Stimulated activated CD4-positive, alpha-beta T cell treated with anti-CD3 and anti-CD28 coated beads, Interleukin-4, amount 100 ng/mL, for 4 hours (primary cell): ENCODE measurements at places on chromosomes 5 and 9.

GRCh38 chr5:154421868-154422267 lies 23.9 kb upstream of the SAP30L start:
- no peak for DNase-seq

DNA sequence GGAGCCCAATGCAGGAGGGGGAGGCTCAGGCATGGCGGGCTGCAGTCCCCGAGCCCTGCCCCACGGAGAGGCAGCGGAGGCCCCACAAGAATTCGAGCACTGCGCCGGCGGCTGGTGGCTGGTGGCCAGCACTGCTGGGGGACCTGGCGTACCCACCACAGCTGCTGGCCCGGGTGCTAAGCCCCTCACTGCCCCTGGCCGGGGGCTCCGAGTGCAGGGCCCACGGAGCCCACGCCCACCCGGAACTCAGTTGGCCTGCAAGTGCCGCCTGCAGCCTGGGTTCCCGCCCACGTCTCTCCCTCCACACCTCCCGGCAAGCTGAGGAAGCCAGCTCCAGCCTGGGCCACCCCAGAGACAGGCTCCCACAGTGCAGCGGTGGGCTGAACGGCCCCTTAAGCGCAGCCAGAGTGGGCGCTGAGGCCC lies 780.3 kb downstream of the DTWD2 start:
- DNase-seq, result no peak

DNA sequence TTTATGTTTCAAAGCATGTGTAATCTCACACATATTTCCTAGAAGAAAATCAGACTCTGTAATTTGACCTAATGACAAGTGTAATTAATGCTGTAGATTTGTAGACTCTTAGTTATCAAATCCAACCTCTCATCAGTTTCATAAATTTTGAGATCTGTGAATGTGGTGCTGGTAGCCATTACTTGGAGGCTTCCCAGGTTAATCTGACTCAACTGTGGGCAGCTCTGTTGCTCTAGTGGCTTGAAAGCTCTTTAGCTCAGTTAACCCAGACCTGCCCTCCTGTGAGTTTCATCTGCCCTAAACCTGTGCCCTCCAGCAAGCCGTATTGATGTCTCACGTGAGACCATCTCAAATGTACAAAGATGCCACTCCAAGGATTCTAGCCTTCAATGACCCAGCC lies 323.4 kb downstream of the FBXL7 start:
- DNase-seq, result no peak

DNA sequence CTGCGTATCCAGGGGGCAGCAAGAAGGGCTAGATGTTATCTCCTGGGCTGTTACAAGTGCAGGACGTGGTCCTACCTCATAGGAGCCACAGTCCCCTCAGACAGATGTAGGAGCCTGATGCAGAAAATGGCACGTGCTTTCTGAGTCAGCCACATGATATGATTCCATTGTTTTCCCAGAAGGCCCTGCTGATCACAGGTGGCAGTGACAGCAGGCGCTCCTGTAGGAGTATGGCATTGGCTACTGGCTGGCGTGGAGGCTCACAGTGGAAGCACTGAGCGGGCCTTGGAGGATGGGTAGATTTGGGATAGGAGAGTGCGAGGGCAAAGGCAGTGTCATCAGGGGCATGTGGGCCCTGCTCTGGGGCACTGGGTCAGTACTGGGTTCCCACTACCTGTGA lies 21.9 kb downstream of the USP20 start:
- DNase-seq, result no peak

GRCh38 chr5:110757118-110757729 lies 18.4 kb downstream of the SLC25A46 start:
- no peak for DNase-seq

GRCh38 chr5:175471628-175472027 lies 6.7 kb upstream of the SFXN1 start:
- no peak for DNase-seq

DNA sequence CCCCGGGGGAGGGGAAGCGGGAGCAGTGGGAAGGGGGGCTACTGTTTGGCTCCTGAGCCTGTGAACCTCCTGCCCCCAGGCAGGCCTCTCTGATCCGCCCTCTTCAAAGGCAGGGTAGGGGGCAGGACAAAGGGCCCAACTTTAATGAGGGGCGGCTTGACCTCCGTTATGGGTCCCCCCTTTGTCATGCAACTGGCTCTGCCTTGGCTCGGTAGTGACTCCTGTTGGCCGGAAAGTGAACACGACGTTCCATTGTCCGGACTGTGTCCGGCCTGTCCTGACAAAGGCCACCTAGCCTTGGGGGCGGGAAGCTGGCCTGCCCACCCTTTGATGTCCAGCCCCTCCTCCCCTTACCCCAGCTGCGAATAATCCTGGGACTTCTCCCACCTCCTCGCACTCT lies 1.3 kb downstream of the CDX1 start:
- DNase-seq, result no peak

- DNase-seq, result no peak
Observed at GRCh38 chr5:102223542-102224477, 72.3 kb downstream of the SLCO4C1 start.

DNA sequence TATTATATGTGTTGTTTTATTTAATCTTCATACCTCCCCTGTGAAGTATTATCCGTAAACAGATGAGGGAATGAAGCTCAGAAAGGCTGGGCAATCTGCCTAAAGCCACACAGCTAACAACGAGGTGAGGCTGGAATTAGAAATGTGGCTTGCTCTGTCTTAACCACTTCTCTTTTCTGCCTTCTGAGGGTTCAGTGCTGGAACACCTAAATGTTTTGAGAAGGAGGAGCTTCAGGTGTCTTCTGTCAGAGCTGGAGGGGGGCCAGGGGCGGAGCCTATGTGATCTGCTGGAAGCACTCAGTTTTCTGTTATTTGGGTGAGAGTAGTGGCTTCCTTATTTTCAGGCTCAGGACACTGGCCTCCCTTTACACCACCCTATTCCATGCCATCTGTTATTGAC lies 35.0 kb upstream of the ARAP3 start:
- DNase-seq, result no peak

GRCh38 chr5:147743678-147744374 lies 38.7 kb downstream of the JAKMIP2 start:
- no peak for DNase-seq

- no peak for DNase-seq
Observed at GRCh38 chr9:126347911-126348760, 21.5 kb downstream of the MVB12B start.
